ENCODE measurements at places on chromosomes 4 and X.

- DNase-seq: no peak
These were observed 40.8 kb downstream of the RTL9 start for GRCh38 chrX:110399497-110399896.

DNA sequence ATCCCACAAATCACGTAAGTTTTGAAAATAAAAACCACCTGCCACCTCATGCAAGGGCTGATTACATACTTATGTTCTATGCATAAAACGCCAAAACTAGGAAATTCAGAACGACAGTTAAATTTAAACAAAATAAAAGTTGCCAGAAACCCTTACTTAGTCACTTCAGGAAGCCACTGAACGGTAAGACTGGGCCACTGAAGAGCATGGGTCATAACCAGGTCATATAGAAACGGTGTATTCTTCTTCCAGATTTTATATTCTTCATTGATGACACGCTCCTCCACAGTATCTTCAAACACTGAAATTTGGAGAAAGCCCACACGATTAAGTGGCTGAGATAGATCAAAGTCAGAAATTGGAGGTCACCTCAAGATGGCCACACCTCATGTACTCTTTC lies 1.2 kb downstream of the RBBP7 start:
- DNase-seq: no peak

GRCh38 chr4:69832326-69833030 lies 27.5 kb downstream of the SULT1E1 start:
- DNase-seq: no peak

- no peak for DNase-seq
These were observed 13.7 kb downstream of the XG start for GRCh38 chrX:2765549-2765830.
